Activated gamma-delta T cell treated with anti-CD3 and anti-CD28 coated beads, Interleukin-2, amount 50 U/mL, for 16 hours (primary cell): ENCODE measurements at places on chromosomes 12 and 14.

GRCh38 chr12:38788106-38788505 is 117.3 kb downstream of the CPNE8 start:
- DNase-seq: no peak

DNA sequence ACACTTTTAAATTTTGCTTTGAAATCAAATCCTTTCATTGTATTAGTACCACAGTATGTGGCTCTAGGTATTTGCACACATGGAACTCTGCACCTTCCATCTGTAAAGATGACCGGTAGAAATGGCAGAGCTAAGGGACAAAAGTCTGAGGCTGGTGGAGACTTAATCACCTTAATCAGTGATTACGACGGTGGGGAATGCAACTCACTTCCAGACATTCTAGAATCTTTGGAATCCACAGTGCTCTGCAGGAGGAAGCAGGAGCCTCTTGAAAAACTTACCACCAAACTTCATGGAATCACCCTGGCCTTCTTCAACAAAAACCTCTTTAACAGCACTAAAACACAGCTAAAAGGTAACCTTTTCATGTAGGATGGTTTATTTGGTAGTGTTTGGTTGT is 3.9 kb upstream of the DACT1 start:
- no peak for DNase-seq

DNA sequence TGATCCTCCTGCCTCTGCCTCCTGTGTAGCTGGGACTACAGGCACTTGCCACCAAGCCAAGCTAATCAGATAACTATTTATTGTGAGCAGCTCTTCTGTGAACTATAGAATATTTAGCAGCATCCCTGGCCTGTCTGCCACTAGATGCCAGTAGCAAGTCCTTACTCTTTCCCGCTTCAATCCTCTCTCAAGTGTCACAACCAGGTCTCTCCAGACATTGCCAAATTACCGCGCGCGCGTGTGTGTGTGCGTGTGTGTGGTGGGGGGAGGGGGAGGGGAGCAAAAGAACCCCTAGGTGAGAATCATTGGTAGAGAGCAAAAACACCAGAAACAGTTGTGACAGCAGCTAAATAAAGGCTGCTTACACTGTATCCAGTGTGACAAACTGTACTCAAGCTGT is 49.9 kb downstream of the PPP2R5E start:
- DNase-seq: no peak

GRCh38 chr12:97616946-97617345 is 154.3 kb downstream of the RMST start:
- DNase-seq: no peak

DNA sequence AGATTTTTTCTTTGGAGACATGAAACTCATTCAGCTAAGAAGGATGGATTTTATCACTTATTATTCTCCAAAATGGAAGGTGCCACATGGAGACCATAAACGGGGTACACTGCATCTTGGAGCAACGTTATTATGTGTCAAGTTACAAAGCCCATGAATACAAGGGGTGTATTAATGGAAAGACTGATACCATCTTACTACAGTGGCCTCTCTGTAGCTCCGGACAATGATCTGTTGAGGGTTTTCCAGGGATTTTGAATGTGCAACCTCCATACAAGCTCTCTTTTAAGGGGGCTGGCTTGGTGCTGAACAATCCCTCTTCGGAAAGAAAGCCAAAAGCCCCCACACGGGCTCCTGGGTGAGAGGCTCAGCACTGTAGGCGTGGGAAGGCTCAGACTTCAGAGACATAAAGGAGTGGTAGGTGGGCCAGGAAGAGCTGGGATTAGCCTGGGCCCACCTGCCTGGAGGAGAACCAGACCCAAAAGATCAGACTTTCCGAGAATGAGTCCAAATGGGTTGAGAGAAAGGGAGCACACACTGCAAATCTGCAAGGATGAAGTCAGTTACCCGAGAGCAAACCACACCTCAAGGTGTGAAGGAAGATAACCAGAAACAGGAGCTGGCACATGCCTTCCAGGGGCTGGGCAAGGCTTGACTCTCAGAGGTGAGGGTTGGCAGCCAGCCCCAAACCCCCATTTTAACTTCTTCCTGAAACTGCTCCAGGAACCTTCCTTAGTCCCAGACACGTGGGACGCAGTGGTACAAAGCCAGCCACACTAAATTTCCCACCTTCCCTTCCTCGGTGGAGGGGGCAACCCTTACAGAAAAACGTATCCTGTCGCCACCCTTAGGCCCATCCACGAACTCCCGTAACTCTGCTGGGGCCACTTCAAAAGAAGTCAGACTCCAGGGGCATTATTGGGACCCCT is 1.5 kb downstream of the VPS37B start:
- DNase-seq: no peak

- DNase-seq: no peak
These were observed 3.3 kb upstream of the NUDT14 start for GRCh38 chr14:105184461-105184860.

GRCh38 chr14:78863143-78863542 is 693.0 kb downstream of the NRXN3 start:
- no peak for DNase-seq

DNA sequence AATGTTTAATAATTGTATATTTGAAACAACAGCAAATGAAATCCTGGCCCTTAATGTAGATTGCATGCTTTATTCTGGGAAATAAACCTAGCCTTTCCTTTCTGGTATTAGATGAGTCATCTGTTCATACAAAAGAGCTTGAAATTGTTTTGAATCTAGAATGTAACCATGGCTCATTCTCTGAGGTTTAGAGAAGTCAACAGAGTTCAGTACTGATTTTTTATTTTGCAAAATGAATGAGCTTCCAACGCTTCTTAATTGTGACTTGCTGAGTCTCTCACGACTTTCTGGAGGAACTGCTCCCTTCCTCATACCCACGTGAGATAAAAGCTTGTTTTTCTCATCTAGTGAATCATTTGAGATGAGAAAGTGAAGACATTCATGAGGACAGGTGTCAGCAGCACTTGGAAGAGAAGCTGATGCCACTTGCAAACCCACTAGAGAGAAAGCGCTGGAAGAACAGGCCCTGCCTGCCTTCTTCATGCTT is 509.6 kb downstream of the VRK1 start:
- DNase-seq: no peak

- no peak for DNase-seq
These were observed 48.3 kb downstream of the SEL1L start for GRCh38 chr14:81485372-81485771.

GRCh38 chr14:81480741-81481140 is 52.9 kb downstream of the SEL1L start:
- DNase-seq: no peak

GRCh38 chr12:121740847-121741246 is 28.3 kb downstream of the TMEM120B start:
- DNase-seq: no peak

DNA sequence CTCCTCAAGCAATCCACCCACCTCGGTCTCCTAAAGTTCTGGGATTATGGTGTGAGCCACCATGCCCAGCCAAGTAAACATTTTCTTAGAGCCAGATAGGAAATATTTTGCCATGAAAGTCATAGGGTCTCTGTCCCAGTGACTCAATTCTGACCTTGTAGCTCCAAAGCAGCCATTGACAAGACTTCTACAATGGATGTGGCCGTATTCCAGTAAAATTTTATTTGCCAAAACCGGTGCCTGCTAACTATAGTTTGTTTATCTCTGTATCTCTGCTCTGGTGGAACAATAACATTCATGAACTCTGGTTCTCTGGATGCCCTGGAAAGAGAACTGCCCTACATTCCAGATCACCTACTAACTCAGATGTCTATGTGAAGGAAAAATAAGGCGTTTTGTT is 54.6 kb upstream of the USP44 start:
- DNase-seq: no peak

GRCh38 chr12:124188561-124189405 is 106.1 kb upstream of the RFLNA start:
- no peak for DNase-seq

DNA sequence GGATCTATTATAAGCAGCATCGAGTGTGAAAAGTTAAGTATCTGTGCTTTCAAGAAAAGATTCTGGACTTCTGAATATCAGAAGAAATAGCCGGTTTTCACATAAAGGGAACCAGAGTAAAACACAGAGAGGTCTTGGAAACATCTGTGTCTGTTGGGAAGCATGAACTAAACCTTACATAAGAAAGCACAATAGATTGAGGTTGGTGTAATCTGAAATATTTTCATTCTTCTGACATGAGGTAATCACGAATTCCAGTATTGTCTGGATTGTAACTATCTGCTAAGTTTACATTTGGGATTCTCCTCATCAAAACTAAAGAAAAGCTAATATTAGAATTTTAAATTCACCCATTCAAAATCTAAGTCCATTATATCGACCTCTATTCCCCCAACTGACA is 161.3 kb downstream of the CPNE8 start:
- DNase-seq: no peak

- DNase-seq: no peak
These were observed 79.2 kb upstream of the RBM19 start for GRCh38 chr12:114045349-114045748.
